ENCODE measurements at places on chromosomes 2 and 18.
A peak's percentile ranks its signal among the peaks of the same experiment; 100 is the strongest.

DNA sequence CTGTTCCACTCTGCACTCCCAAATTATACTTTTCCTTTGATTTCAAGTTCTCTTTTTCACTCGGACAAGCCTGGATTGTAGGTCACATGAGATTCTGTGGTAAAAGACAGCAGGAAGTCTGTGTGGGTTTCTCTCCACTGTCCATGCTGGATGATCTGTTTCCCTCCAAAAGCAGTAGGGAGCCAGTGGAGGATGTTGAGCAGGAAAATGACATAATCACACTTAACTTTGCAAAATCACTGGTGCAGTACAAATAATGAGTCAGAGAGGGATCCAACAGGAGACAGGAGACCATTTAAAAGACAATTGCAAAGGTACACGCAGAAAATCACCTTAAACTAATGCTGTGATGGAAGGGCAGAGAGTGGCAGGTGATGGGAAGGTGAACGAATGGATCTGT, 301.3 kb downstream of the ZNF407 start:
- peak; percentile 9 for DNase-seq

DNA sequence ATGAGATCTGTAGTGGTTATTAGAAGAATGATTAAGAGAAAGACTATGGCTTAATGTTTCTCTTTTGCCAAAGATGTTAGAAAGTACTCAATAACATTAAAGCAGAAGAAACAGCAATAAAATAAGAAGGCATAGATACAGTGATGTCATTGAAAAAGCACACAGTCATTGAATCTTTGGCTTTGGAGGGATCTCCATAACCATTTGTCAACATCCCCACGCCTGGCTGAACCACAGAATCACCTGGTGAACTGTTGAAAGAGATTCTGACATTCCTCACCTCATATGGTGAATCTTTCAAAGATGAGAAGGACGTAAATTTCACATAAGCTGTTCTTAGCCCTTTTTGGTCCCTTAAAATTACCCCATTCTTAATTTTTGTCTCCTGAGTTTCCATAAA, 324.6 kb upstream of the NRP2 start:
- no peak for DNase-seq

DNA sequence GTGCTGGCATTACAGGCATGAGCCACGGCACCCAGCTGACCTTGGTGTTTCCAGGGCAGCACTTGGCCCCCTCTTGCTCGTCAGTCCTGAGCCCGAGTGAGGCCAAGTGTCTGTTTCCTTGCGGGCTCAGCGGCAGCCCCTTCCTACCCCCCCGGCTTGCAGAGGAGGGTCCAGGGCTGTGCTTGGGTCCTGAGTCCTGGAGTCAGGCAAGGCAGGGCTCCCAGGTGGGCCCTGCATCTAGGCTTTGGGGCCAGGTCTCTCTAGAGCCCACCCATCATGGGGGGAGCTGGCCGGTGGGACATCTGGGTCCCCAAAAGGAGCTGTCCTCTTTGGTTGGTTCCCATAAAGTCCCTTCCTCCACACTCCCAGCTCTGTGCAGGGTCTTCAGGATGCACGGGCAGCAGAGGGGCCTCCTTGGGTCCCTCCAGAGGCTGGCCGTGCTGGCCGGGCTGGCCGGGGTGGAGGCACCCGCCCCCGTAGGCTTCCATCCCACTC, 63.7 kb upstream of the HPCAL1 start:
- DNase-seq = no peak

GRCh38 chr2:62687636-62688035, 17.9 kb upstream of the EHBP1 start:
- DNase-seq = no peak
